ENCODE measurements at places on chromosomes 6 and 20.

- no peak for DNase-seq
Observed at GRCh38 chr6:118589649-118590365, 41.7 kb downstream of the PLN start.

- peak; percentile 99 for DNase-seq
Observed at GRCh38 chr6:129683601-129684322, 26.2 kb downstream of the ARHGAP18 start.

DNA sequence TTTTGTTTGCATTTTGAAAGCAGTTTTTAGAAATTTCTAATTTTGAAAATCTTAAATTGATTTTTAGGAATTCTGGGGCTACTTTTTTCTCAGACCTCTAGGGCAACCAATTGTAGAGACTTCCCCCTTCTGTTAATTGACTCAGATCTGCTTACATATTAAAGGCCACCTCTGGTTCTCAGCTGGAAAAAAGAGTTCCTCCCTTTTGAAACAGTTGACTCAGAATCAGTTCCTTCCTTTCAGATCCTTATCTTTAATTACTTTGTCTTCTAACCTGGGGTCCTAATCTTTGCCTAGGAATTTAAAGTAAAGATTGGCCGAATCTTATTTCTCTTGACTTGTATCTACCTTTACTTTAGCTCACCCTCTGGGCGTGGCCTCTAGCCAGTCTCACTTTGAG lies 146.8 kb downstream of the LAMA2 start:
- DNase-seq = no peak

DNA sequence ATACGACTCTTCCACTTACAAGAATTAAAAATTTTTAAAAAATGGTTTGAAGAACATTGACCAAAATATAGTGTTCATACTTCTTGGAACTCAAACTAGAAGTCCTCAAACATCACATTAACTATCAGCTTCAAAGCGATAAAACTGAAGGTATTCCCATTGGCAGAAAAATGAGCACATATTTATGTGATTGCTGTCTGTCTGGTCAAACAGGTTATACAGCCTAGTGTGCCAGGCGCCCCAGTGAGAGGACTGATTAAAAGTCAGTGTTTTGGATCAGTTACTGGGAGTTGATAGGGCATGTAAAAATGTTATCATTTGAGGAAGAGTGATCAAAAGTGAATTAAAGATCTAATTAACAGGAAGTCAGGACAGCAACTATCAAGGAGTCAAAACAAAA lies 738.8 kb downstream of the HDGFL1 start:
- DNase-seq = no peak

DNA sequence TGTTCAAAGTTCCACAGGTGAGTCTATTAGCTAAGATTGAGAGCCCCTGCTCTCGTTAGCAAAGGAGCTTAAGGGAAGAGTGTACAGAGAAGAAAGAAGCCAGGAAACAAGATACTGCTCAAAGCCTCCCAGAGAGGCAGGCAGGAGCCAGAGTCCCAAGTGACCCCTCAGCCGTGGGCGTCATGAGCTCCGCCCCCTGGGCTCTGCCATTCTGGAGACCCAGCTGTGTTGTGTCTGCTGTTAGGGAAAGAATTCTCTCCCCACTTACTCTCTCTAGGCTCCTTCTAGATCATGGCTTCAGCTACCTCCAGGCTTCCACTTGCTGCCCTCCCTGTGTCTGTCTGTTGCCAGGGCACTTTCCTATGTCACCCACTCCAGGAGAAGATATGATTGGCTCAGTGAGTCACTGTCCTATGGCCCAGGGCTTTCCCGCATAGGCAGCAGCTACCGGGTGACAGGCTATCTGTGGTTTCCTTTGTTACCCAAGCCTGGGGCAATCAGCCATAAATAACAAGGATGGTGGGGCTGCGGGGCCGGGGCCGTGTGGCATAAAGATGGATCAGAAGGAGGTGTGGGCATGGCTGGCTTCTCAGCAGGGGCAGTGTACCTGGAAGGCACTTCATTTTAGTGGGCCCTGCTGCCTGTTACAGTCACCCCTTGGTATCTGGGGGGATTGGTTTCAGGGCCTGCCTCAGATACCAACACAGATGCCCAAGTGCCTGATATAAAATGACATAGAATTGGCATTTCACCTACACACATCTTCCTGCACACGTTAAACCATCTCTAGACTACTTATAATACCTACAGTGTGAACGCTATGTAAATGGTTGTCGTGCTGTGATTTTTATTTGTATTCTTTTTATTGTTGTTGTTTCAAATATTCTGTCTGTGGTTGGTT lies 118.9 kb downstream of the ARMC2 start:
- no peak for DNase-seq

GRCh38 chr20:10640897-10641296 lies 32.9 kb downstream of the JAG1 start:
- DNase-seq = no peak

- DNase-seq = peak; percentile 44
Observed at GRCh38 chr6:29419516-29419915, 4.8 kb downstream of the OR12D1 start.

DNA sequence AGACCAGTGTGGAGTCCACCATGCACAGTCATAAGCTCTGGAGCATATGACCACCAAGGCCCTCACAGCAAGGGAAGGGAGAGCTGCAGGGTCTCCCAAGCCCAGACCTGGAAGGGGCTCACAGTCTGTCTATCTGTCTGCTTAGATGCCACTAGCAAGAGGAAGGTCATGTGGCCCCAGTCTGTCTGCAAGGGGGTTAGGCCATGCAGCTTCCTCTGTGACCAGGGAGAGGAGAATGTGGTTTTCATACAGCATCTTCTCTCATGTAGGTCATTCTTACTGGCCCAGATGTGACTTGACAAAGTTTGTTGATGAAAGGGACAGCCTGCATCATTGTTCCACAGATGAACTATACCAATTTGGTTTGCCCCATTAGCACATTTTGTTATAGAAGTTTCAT lies 260.8 kb downstream of the FARS2 start:
- DNase-seq = no peak

DNA sequence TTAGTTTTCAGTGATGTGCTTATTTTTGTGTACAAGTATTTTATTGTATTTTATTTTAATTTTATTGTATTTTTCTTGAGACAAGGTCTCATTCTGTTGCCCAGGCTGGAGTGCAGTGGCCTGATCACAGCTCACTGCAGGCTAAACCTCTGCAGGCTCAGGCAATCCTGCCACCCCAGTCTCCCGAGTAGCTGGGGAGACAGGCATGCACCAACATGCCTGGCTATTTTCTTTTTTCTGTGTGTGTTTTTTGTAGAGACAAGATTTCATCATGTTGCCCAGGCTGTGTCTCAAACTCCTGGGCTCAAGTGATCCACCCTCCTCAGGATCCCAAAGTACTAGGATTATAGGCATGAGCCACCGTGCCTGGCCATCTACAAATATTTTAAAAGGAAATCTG lies 146.3 kb downstream of the MANEA start:
- no peak for DNase-seq

GRCh38 chr6:118240878-118241528 lies 307.1 kb upstream of the PLN start:
- DNase-seq = no peak

GRCh38 chr6:167797476-167798265 lies 29.0 kb upstream of the AFDN start:
- no peak for DNase-seq

DNA sequence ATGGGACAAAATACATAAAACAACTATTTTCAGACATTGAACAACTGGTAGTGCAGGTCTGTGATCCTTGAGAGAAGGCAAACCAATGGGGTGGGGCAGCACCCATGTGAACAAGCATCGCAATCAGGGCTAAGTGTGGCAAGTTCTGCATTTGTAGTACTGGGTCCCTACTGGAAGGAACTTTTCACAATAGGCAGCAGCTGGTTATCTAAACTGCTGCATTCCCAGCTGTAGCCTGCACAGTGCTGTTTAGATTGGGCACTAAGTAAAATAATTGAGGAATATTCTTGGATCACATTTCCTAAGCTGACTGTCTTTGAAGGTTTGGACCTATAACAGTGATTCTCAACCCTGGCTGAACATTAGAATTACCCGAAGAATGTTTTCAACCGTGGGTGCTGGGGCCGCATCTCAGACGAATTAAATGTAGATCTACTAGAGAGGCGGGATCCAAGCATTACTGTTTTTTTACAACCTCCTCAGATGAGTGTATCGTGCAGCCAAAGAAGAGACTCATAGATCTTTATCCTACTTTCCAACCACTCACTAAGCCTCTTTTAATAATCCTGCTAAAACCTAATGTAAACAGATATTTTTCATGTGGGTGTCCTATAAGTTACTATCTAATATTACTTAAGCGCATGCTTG lies 12.4 kb upstream of the MAP3K4 start:
- DNase-seq = no peak

DNA sequence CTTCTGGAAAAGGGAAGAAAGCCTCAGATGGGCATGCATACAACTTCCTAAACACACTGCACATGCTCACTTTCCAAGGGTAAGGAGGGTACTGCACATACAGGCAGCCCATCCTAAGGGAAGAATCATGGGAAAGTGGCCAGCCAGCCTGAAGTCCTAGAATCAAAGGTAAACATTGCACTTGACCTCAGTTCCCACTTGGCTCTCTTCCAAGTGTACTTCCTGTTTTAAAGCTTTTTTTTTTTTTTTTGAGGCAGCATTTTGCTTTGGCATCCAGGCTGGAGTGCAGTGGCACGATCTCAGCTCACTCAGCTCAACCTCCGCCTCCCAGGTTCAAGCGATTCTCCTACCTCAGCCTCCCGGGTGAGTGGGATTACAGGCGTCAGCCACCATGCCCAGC lies 225.3 kb upstream of the EPHA7 start:
- no peak for DNase-seq

- no peak for DNase-seq
Observed at GRCh38 chr20:19943061-19943521, 74.1 kb upstream of the NAA20 start.

DNA sequence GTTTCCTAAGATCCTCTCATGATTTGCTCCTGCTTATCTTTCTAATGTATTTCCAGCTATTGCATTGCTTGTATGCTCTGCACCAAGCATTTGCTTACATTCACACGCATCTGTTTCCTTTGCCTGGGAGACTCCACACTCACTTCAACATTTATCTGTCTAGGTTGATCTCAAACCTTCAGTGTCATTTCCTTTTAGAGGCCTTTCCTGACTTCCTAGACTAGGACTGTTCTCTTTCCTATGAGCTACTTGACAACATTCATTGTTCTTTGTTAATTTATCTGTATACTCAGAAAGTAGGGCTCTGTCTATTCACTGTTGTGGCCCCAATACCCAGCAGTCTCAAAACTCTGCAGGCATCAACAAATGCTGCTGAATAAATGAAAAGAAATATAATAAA lies 84.4 kb downstream of the WASF1 start:
- DNase-seq = no peak
